Choroid plexus epithelial cell (primary cell): ENCODE measurements at places on chromosomes 2 and 18.

- no peak for DNase-seq
These were observed 26.4 kb downstream of the MGAT5 start for GRCh38 chr2:134280231-134280630.

DNA sequence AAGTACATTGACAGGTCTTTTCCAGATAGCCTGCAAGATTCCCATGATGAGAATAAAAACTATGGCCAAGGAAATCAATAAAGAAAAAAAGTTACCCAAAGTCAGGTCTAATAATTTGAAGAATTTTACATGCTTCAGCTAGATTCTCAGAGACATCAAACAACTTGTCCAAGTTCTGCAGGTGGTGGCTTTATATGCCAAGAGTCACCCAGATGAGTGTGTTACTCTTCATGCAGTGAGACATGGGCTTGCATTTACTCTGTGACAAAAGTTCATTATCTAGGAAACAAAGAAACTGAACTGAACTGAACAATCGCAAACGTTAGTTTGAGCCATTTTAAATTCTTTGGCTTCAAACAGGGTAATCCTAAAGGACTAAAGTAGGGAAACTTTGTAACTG, 548.5 kb upstream of the SYT4 start:
- DNase-seq: no peak

GRCh38 chr18:47932190-47932589, 1.7 kb upstream of the SMAD2 start:
- no peak for DNase-seq

DNA sequence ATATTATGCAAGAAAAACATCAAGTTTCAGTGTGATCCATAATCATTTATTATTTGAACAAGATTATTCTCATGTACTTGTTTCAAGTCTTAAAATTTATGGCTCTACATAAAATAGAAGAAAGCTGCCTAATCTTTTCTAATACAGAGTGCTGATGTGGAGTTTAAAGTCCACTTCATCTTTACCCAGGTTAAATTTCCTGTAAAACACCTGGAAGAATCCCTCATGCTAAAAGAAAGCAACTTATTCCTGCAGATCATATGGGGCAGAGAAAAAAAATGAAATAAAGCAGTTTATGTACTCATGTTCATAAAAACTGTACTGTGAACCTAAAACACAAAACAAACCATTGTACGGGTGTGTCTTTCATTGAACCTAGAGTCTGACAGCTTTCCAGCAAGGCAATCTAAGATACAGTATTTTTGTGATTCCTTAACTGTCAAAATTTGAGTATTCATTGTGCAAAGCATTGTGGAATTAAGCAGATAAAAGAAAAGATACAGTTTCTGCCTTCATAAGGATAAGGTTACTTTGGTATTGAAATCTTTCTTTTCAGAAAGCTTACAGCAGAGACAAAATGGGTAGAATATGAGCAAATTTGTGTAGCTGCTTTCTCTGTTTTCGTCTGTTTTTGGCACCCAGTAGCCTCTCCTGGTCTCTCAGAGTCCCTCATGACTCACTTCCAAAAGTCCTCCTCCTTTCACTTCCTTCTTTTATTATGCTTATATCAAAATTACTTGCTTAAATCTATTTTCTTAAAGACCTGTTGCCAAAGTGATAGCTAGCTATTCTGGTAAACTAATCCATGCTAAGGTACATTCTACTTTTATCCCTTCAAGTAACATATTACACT, 26.9 kb upstream of the GLS start:
- no peak for DNase-seq

- no peak for DNase-seq
These were observed 391.0 kb upstream of the LINC00305 start for GRCh38 chr18:64539847-64540246.

DNA sequence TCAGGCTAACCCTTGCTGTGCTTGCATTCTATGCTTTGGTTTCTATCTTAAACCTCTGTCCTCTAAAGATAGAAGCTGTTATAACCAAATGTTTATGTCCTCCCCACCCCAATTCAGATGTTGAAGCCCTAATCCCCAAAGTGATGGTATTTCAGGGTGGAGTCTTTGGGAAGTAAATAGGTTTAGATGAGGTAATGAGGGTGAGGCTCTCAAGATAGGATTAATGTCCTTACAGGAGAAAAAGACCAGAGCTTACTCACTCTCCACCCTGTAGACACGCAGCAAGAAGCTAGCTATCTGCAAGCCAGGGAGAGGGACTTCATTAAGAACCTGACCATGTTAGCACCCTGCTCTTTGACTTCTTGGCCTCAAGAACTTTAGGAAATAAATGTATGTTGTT, 362.5 kb downstream of the ERBB4 start:
- DNase-seq: no peak

DNA sequence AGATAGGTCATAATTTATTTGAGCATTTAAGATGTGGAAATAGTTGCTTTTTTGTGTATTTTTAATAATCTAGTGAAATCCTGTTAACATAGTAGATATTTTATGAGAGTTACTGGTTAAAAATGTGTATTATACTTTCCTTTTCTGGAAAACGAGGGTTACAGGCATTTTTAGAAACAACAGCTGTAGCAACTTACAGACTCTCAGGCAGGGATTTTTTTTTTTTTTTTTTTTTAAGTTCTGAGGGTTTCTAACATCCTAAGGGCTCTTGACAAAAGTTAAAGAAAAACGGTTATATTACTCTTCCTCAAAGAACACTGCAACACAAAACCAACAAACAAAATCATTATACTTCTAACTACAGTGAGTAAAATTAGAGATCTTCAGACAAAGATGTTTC, 205.9 kb downstream of the ACKR3 start:
- no peak for DNase-seq

GRCh38 chr18:23725827-23726661, 36.8 kb downstream of the LAMA3 start:
- DNase-seq: no peak

DNA sequence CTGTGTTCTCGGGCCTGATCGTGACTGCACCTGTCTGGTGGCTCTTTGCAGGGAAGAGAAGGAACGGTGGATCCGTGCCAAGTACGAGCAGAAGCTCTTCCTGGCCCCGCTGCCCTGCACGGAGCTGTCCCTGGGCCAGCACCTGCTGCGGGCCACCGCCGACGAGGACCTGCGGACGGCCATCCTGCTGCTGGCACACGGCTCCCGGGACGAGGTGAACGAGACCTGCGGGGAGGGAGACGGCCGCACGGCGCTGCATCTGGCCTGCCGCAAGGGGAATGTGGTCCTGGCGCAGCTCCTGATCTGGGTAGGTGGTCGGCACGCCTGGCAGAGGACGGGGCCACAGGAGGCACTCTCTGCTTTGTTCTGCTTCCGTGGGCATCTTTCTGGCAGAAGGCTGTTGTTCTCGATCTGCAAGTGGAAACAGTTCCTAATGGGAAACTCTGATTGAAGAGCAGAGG, 48.0 kb downstream of the GBX2 start:
- no peak for DNase-seq
